ENCODE measurements at places on chromosomes 2 and 18.

DNA sequence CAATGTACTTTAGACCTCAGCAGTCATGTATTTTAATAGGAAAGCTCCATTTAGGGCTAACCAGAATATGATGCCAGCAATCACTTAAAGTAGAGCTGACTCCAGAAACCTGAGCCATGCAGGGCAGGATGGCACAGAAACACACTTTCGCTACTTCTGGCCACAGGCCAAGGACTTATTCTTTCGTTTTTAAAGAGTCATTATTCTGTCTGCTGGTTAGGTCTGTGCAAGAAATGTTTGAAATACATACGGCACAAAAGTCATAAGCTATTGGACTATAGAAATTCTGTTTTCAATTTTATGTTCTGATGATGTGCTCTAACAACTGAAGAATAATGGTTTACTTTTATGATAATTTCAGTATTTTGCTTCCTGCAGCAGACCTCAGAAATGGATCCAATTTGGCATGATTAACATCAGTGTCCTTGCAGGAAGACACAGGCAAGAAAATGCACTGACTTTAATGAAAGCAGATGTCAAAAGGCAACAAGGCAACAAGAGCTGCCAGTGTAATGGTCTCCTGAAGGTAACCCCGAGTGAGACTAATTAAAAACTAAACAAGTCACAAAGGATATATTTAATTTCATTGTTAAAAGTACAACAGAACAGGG is 114.4 kb upstream of the CHRNA1 start:
- DNase-seq: no peak

DNA sequence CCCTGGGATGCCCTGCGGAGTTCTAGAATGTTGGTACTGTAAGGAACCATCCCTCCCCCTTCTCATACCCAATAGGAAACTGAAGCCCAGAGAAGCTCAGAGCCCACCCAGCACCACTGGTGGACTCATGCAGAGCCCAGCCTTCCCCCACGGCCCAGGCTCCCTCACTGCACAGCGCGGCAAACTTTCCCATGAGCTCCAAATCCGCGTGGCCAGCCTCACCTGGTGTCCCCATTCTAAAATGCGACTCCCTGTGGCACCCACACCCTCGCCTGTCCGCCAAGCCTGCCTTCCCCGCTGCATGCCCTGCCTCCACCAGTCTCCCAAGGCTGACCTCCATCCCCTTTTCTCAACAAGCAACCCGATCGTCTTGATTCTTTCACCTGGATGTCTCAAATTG is 51.1 kb downstream of the PTGR3 start:
- DNase-seq: no peak

- no peak for DNase-seq
Observed at GRCh38 chr2:65727816-65728215, 295.4 kb upstream of the SPRED2 start.

DNA sequence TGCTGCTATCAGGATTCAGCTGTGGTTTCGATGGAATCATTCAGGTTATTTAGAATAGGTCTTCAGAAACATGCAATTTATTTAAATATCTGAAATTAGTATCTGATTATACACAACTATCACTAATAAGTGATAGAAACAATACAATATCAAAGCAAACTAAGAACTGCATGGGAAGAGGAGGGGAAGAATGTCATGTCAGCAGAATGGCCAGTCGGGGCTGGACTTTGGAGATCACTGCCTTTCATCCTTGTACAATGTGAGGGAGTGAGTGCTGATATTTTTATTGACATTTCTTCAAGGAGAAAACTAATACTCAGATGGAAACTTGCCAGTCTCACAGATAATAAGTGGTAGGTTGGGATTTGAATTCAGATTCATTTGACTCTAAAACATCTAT is 224.0 kb upstream of the LINC00305 start:
- no peak for DNase-seq

DNA sequence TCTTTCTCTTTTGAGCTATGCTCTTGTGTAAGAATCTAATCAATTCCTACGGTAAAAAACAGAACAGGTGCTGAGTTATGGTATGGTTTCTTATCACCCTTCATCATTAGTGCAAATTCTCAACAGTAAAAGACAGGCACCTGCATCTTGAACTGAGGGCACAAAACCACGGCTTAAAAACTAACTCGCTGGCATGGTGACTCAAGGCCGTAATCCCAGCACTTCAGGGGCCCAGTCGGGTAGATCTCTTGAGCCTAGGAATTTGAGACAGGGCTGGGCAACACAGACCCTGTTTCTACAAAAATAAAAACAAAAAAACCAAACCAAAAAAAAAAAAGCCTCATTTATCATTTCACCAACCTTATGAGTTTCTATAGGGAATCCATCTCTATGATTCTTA is 33.3 kb downstream of the THAP4 start:
- no peak for DNase-seq

Data from SW 1271 (cell line).